ENCODE measurements at places on chromosomes 5 and 9.

- DNase-seq, result no peak
Measured at GRCh38 chr9:131630205-131630831, 85.0 kb downstream of the PRRT1B start.

- DNase-seq, result no peak
Measured at GRCh38 chr5:60024104-60024503, 130.6 kb upstream of the PDE4D start.

- DNase-seq, result no peak
Measured at GRCh38 chr9:9612270-9612669, 1000.5 kb downstream of the PTPRD start.

GRCh38 chr9:88307136-88307535 is 81.1 kb upstream of the SPIN1 start:
- DNase-seq, result no peak

DNA sequence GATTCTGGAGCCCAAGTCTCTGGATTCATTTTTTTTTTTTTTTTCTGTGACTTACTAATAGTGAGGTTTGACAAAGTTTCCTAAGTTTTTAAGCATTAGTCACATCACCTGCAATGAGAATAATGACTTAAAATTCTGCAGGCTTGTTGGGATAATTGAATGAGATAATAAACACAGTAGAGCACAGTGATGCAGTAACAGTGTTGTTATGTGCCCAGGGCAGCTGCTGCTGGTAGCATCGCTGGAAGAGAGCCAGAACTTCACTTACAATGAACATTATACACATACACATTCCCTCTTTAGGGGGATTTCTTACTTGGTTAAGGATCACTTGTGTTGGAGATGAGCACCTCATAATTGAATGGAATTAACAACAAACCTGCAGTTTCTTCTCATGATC is 78.9 kb downstream of the ALDH7A1 start:
- no peak for DNase-seq

DNA sequence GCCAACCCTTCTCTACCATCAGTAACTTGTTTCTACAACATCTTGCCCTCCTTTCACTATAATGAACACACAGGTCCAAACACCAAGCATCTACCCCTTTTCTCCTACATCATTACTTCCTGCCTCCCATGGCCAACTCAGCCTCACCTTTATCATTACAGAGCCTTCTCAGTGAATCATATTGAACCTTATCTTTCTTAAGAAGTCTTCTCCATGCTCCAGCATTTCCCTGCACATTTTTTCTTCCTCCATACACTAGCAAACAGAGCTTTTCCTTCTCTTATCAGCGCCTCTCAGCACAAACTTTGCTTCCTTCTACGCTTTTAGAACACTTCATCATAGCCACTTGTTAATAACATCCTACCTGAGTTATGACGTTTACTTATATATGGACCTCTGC is 148.2 kb downstream of the ARL15 start:
- DNase-seq, result no peak

DNA sequence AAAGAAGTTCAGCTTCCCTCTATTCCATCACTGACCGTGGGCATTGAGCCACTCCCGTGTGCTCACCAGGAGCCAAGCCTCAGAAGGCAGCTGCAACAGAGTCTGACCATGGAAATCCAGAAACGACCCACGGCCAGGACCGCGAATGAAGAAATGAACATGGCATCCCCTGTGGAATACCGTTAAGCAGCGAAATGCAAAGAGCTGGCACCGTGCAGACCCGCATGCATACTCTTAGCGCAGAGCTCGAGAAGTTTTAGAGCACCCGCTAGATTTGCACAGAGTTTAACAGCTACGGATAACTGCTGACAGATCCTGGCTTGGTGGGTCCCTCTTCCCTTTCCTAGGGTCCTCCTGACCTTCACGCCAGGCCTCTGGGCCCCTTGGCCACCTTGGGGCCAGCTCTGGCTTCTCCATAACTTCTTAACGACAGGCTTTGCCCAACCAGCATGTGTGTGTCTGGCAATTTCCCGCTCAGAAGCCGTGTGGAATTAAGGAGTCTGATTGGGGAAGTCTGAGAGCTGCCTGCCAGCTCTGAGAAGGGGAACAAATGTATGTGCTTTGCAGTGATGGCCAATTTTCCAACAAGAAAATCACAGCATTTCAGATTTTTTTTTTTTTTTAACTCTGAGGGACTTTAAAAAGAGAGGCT is 75.3 kb upstream of the COL5A1 start:
- DNase-seq, result no peak

GRCh38 chr5:57947181-57947580 is 464.6 kb upstream of the ACTBL2 start:
- no peak for DNase-seq

- no peak for DNase-seq
Measured at GRCh38 chr5:158777647-158778350, 321.9 kb downstream of the EBF1 start.

DNA sequence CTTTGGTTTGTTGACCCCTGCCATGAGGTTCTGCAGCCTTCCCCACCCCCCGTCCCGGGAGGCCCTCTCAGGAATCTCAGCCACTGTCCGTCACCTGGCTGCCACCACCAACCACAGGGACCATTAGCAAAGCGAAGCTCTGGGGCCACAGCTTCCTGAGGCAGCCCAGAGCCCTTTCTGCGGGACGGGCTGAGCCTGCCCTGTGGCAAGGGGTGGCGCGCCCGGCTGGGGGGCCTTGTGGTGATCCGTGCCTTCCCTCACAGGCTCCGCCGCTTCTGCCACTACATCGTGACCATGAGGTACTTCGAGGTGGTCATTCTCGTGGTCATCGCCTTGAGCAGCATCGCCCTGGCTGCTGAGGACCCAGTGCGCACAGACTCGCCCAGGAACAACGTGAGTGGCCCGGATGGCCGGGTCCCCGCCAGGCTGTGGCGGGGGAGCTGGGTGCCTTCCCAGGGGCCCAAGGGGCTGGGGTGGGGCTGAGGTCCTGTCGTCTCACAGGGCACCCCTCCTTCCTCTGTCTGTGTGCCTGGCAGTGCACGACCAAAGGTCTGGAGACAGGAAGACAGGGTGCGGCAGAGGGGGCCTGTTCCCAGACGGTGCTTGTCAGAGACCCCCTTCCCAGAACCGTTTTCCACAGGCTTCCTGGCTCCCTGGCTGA is 169.2 kb downstream of the CACNA1B start:
- DNase-seq, result no peak

GRCh38 chr5:78779771-78780616 is 131.4 kb upstream of the LHFPL2 start:
- DNase-seq, result no peak

DNA sequence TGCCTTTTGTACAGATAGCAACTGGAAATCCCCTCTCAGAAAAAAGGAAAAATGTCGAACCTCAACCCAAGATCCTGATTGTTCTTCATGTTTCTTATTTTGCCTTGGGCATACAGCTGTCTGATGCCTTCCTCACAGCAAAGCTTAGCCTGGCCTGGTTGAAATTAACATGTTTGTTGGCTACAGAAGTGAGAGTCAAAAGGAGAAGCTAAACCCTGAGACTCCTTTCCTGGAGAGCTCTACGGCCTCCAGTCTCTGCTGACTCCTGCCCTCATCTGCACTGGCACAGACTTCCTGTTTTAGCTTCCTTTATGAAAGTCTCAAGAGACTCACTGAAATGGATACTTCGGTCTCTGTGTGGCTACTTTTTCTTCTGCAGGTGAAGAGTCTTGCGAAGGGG is 186.7 kb downstream of the PARP8 start:
- no peak for DNase-seq

DNA sequence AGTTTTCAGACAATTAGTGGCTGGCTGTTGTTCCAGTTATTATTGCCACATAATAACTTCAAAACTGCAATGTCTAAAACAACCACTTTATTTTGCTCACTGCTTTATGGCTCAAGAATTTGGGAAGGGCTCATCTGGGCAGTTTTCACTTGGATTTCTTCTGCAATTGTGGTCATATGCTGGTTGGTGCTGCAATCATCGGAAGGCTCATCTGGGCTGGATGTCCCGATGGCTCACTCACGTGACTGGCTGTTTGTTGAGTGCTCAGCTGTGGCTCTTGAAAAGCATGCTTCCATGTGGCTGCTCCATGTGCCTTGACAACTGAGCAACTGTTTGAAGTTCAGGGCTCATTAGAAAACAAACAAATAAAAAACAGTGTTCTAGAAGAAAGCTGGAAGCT is 1032.5 kb downstream of the DTWD2 start:
- DNase-seq, result no peak

DNA sequence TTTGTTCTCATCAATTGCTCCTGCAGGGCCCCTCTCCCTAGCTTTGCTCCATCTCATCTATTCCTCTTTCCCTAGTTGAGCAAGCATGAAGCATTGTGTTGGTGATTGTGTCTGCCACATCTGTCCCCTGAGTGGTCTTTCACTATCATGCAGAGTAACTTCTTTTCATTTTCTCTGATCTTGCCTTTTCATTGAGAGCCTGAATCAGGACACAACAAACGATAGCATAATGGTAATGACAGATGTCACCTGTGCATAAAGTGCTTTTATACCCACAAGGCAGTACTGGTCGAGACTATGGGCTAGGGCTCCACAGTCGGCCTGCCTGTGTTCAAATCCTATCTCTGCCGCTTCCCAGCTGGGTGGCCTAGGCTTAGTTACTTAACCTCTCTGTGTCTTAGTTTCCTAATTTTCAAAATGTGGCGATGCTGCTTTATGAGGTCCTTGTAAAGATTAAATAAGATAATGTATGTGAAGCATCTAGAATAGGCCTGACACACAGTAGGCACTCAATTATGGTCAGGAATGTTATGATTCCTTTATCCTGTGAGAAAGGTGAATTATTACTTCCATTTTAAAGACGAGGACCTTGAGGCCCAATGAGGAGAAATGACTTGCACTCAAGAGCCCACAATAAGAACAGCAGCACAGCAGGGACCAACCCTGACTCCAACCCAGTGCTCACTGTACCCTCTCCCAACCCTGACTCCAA is 137.1 kb upstream of the ZNF618 start:
- no peak for DNase-seq

GRCh38 chr9:134335061-134335460 is 8.8 kb downstream of the RXRA start:
- no peak for DNase-seq

GRCh38 chr5:102617191-102618187 is 118.7 kb upstream of the SLCO6A1 start:
- DNase-seq, result no peak

GRCh38 chr9:118331622-118332045 is 627.4 kb downstream of the TLR4 start:
- no peak for DNase-seq

GRCh38 chr5:36696059-36696673 is 89.8 kb downstream of the SLC1A3 start:
- no peak for DNase-seq

DNA sequence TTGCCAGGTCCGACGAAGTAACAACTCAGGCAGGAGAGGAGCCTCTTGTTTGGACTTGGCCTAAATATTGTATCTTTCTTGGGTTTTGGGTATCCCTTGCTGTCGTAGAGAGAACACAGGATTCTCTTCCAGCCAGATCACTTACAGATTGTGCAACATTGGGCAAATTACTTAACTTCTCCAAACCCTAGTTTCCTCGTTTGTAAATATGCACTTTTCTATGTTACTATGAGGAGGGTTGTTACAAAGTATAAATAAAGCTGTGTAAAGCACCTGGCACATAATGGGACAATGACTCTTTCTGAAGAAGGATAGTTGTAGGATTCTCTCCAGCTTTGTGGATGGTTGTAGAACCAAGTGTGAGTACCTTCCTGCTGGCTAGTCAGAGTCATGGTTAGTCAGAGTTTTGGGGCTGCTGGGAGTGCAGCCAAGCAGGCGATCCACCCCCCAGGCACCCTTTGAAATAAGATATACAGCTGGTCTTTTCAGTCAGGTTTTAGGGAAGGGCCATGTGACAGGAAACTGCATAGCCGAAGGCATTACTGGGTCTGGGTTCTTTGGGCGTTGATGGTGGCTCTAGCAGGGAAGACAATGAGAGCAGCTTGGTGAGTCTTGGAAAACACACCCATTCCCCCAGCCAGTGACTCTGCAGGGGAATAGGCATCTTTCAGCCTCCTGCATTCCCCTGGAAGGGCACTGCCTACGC is 49.9 kb upstream of the GDNF start:
- no peak for DNase-seq

DNA sequence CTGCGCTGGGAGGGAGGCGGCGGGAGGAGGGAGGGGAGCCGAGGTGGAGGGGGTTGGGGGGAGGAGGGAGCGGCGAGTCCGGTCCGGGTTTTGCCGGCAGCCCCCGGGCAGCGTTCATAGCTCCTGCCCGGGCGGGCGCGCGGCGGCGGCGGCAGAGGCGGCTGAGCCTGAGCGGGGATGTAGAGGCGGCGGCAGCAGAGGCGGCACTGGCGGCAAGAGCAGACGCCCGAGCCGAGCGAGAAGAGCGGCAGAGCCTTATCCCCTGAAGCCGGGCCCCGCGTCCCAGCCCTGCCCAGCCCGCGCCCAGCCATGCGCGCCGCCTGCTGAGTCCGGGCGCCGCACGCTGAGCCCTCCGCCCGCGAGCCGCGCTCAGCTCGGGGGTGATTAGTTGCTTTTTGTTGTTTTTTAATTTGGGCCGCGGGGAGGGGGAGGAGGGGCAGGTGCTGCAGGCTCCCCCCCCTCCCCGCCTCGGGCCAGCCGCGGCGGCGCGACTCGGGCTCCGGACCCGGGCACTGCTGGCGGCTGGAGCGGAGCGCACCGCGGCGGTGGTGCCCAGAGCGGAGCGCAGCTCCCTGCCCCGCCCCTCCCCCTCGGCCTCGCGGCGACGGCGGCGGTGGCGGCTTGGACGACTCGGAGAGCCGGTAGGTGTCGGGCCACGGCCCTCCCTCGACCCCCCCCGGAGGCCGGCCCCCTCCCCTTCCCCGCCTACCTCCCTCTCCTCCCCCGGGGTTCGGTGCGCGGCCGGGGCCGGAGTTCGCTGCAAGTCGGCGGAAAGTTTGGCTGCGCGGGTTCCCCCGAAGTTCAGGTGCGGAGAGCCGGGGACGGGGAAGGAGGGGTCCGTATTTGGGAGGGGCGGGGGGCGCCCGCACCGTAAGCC is at the start of gene CXXC5:
CXXC5 (plus strand) TSS at position 145 of the 877 bp plus-strand sequence. CDS start 32,175 bp downstream, outside the sequence.
- no peak for DNase-seq

DNA sequence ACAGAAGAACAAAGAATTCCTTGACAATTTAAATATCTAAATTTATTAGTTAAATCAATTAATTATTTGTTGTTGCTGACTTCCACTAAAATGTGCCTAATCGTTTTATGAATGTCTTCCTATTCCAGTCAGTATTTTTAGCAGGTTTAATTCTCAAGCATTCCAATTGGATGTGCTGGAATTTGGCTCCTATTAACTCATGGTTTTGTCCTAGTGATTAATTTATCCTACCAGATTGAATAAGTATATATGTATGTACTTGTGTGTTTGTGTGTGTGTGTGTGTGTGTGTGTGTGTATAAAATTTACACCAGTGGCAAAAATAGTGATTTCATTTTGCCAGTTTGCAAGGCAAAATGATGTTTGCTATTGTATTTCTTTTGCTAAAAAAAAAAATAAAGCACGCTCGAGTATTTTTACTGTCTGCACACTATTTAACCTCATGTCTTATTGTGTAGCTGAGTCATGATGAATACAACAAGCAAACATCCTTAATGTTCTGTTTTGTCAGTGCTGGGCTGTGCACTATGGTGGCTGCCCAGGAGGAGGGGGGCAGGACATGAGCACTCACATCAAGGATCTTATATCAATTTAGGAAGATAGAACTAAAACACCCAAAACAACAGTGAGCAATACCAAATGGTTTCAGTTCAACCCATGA is 375.5 kb downstream of the PDE4D start:
- DNase-seq, result no peak

GRCh38 chr9:13128266-13128860 is 151.1 kb downstream of the MPDZ start:
- no peak for DNase-seq
